Colonic mucosa (tissue), 4 donors: ENCODE measurements at places on chromosomes 3 and 15. TPM values are rescaled to one million over a fixed set of nuclear protein-coding genes. Genes with fewer than 3 reads are reported as not detected.

Gene SLC24A5
- not detected for total RNA-seq

Gene CA12
- total RNA-seq = 339 TPM

Gene PGBD4
- 0.69 TPM for total RNA-seq

Gene PPARG
- 85.2 TPM for total RNA-seq

Gene FES
- 6.5 TPM for total RNA-seq

Gene ACTRT3
- total RNA-seq = 1.2 TPM

Gene THAP10
- total RNA-seq = 5.0 TPM

Gene CLPX
- 62.0 TPM for total RNA-seq

Gene BBX
- total RNA-seq = 21.5 TPM

Gene PEX11A
- 14.7 TPM for total RNA-seq

Gene ARPIN
- total RNA-seq = 31.7 TPM

Gene C3orf49
- total RNA-seq = not detected

GRCh38 chr3:189841473-189842205 is 210.4 kb downstream of the TP63 start:
- no peak for DNase-seq

GRCh38 chr15:45799508-45799907 is 164.7 kb downstream of the SQOR start:
- DNase-seq = no peak

GRCh38 chr3:138089091-138089490 is 26.3 kb downstream of the DZIP1L start:
- DNase-seq = no peak

GRCh38 chr15:88661761-88662556 is 23.1 kb downstream of the ISG20 start:
- peak; percentile 3 for DNase-seq

DNA sequence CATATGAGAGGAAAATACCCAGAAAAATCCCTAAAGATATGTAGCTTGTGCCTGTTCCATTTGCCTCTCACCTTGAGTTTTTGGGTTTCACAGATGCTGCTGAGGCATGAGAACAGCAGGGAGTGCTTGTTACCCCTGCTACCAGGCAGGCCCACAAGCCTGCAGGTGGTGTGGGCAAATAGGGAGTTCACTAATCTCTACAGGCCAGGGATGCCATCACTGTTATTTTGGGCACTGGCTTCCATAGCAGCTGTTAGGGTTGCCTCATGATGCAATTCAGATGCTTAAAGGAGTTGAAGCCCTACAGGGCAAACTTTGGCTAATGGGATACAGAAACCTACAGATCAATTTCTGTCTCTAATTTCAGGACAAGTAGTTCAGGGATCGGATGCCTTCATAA is 873.5 kb downstream of the OTOL1 start:
- no peak for DNase-seq

GRCh38 chr3:154059833-154060232 is 61.4 kb upstream of the ARHGEF26 start:
- DNase-seq = no peak

GRCh38 chr3:137329594-137329993 is 371.8 kb downstream of the IL20RB start:
- DNase-seq = no peak

- peak; percentile 54 for DNase-seq
Measured at GRCh38 chr3:124995460-124995994, 60.3 kb downstream of the HEG1 start.

DNA sequence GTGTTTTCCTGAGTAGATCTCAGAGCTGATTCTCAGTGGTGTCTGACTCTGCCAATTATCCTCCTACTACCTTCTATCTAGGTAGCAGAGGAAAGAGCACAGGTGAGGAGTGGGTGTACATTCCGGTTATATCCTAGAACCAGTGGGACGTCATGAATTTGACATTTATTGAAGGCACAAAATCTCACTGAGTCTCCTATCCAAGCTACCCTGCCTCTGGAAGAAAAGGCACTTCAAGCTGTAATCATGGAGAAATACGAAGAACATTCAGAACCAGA is 952.2 kb downstream of the TUSC7 start:
- no peak for DNase-seq

DNA sequence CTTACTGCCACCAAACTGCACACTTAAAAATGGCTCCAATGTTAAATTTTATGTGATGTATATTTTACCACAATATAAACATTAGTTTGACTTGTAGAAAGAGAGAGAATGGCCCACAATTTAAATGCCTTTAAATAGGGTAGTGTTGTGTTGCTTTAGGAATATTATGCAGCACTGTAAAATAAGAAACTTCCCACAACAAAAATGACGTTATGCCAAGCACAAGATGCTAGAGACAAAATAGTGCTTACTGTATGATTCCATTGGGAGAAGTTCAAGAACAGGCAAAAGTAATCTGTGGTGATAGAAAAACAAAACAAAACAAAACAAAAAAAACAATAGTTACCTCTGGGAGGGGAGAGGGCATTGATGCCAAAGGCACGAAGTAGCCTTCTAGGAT is 91.3 kb downstream of the MEGF11 start:
- DNase-seq = no peak

GRCh38 chr3:179091113-179091512 is 19.5 kb upstream of the ZMAT3 start:
- no peak for DNase-seq

GRCh38 chr15:57376696-57377477 is 582 bp downstream of the CGNL1 start:
- peak; percentile 34 for DNase-seq

DNA sequence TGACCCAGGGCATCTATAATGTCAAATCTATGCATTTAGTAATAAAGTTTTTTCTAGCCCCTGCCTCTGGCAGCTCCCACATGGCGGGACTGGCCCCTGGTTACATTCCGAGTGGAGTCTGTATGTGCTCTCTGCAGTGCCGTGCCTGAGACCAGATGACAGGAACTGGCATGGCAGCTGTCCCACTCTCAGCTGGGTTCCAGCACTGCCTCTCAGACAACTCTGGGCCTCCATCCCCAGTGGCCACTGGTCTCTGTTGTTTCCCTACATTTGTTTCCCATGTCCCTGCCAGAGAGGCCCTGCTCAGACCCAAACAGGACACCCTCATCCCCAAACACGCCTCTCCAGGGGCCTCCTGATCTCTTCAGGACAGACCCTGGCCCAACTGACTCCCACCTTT is 109.3 kb downstream of the OCA2 start:
- DNase-seq = no peak

GRCh38 chr3:17052363-17052762 is 167.6 kb downstream of the PLCL2 start:
- DNase-seq = no peak
